ENCODE measurements at places on chromosomes 6 and 20.
A peak's percentile ranks its signal among the peaks of the same experiment; 100 is the strongest.

DNA sequence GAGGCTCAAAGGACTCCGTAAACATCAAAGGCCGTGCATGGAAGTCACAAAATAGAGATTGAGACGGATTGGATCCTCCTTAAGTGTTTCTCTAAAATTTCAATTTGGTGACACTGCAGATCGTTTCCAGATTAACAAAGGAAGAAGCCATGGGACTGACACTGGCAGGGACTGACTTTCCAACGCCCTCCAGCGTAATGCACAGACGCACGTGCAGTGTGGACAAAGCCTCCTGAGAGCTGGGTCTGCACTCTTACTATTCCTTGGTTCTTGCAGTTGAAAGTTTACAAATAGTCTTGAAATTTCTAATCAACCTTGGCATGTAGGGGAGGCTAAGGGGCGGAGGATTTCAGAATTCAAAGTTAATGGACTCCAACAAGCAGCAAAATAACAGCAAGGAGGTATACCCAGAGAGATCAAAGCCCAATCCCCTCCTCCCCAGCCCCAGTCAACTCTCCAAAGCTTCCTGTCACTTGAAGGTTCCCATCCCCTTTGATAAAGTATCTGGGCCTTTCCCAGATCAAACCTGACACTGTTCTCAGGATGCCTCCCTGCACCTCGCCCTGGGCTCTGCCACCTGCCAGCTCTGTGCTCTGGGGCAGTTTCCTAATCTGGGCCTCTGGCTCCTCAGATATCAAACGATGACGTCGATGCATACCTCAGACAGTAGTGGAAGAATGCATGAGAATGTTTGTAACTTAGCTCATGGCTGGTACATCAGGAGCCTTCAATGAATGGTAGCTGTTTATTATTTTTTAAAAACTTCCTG is 106.5 kb upstream of the TRAF3IP2 start:
- DNase-seq, result peak; percentile 52

DNA sequence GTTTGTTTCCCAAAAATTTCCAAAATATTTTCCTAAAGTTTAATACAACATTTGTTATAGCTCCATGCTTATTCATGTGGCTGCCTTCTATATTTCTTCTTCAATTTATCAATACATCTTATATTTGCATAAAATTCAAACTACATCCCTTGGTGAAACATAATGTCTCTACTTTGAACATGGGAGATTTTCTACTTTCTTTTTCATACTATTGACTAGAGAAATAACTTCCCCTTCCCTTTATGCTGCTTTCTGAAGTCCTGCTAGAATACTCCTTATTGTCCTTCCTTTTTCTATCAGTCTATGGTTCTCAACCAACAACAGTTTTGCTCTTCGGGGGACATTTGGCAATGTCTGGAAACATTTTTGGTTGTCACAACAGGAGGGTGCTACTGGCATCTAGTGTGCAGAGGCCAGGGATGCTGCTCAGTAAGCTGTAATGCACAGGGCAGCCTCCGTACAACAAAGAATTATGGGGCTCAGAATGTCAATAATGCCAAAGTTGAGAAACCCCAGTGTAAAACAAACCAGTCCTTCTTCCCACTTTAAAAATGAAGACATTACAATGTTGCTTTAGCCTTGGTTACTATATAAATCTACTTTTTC is 29.9 kb downstream of the MKKS start:
- no peak for DNase-seq

- DNase-seq, result no peak
Measured at GRCh38 chr20:8740265-8740664, 328.6 kb upstream of the PLCB4 start.

GRCh38 chr6:151357758-151358436 is 33.5 kb downstream of the ZBTB2 start:
- no peak for DNase-seq

- no peak for DNase-seq
Measured at GRCh38 chr6:79737172-79737571, 106.0 kb downstream of the SH3BGRL2 start.

DNA sequence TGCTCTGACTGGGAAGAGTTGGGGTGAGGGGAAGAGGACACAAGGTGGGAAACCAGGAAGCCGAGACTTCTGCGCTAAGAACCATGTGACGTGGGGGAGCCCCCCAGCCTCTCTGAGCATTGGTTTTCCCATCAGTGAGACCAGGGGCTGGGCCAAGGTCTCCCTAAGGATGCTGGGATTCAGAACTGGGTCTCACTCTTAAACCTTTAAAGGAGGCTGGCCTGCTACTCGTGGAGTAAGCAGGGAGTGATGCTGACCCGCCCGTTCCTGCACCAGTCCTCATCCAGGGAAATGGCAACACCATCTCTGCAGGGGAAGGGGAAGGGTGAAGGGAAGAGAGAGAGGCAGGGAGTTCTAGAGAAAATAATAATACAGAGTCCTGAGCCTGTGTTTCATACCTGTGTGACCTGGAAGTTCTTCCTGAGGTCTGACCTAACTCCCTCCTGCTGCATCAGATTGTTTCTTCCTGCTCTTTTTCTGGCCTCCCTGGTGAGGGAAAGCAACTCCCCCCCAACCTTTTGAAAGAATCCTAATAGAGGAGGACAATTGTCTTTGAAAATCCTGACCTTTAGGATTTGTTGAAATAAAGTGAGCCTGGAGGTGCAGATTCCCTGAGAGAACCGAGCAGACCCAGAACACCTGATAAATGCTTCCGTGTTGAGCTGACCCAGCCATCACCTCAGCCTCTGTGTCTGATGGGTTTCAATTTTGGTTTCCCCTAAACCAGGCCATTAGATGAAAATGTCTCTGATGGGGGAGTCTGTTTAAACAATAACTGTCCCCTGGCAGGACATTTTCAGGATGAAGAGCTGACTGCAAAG is 3.0 kb upstream of the GRM4 start:
- DNase-seq, result no peak

DNA sequence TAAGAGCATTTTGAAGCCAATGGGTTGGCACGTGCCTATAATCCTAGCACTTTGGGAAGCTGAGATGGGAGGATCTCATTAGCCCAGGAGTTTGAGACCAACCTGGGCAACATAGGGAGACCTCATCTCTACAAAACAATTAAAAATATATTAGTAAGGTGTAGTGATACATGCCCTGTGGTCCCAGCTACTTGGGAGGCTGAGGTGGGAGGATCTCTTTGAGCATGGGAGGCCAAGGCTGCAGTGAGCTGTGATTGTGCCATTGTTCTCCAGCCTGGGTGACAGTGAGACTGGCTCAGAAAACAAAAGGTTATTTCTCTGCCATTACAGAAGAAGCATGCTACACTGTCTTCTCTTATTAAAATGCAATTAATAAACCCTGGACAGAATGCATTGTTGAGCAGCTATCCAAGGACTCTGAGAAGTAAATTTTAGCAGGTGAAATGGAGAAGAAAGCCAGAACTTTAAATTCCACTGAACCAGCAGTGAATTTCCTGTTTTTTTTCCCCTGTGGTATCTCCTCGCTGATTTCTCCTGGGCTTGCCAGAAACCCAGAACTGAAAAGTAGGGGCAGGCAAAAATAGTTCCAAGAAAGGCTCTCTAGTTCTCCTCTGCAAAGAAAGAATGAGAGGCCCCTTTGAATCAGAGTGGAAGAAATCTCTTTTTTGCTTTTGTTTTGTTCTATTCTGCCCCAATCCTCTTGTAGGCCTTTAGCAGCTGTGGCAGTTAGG is 8.4 kb downstream of the AMD1 start:
- no peak for DNase-seq

DNA sequence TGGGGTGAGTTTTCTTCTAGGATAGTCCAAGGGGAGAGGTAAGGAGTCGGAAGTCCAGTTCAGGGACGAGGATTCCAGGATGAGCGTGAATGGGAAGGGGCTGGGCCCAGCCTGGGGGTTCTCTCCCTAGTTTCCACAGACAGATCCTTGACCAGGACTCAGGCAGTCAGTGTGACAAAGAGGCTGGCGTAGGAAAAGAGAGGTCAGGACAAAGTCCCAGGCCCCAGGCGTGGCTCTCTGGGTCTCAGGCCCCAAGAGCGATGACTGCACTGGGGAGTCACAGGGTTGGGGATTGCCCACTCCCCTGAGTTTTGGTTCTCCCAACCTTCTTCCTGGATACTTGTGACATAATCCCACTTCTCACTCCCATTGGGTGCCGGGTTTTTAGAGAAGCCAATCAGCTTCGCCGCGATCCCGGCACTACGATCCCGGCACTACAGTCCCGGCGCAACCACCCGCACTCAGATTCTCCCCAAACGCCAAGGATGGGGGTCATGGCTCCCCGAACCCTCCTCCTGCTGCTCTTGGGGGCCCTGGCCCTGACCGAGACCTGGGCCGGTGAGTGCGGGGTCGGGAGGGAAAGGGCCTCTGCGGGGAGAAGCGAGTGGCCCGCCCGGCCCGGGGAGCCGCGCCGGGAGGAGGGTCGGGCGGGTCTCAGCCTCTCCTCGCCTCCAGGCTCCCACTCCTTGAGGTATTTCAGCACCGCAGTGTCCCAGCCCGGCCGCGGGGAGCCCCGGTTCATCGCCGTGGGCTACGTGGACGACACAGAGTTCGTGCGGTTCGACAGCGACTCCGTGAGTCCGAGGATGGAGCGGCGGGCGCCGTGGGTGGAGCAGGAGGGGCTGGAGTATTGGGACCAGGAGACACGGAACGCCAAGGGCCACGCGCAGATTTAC is 46.2 kb upstream of the TRIM26 start:
- DNase-seq, result peak; percentile 84

GRCh38 chr6:10908228-10908627 is 21.4 kb downstream of the SYCP2L start:
- DNase-seq, result no peak

GRCh38 chr20:47338131-47338628 is 18.3 kb downstream of the ZMYND8 start:
- DNase-seq, result no peak

DNA sequence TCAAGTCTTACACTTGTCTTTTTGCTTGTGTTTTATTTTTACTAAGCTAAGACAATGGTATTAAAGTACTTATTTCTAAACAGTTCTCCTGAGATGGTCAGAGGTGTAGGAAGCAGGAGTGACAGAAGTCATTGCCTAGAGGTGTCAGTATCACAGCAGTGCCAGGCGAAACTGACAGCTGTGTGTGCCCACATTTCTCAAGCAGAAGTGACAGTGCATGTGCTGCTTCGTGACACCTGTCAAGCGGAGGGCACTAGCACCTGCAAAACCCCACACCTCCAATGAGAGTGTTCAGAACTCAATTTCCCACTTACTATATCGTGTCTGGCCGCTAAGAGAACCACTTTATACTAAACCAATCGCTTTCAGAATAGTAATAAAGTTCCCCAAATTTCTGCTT is 82.8 kb downstream of the SLC23A2 start:
- no peak for DNase-seq

GRCh38 chr6:84449220-84449619 is 221.8 kb upstream of the CEP162 start:
- DNase-seq, result no peak

GRCh38 chr6:70857387-70858077 is 99.3 kb downstream of the B3GAT2 start:
- DNase-seq, result no peak

GRCh38 chr6:39211183-39211582 is 18.1 kb downstream of the KCNK5 start:
- no peak for DNase-seq

- DNase-seq, result no peak
Measured at GRCh38 chr20:9485614-9486340, 28.6 kb upstream of the LAMP5 start.

- DNase-seq, result peak; percentile 3
Measured at GRCh38 chr6:97524811-97525210, 241.8 kb upstream of the MMS22L start.

DNA sequence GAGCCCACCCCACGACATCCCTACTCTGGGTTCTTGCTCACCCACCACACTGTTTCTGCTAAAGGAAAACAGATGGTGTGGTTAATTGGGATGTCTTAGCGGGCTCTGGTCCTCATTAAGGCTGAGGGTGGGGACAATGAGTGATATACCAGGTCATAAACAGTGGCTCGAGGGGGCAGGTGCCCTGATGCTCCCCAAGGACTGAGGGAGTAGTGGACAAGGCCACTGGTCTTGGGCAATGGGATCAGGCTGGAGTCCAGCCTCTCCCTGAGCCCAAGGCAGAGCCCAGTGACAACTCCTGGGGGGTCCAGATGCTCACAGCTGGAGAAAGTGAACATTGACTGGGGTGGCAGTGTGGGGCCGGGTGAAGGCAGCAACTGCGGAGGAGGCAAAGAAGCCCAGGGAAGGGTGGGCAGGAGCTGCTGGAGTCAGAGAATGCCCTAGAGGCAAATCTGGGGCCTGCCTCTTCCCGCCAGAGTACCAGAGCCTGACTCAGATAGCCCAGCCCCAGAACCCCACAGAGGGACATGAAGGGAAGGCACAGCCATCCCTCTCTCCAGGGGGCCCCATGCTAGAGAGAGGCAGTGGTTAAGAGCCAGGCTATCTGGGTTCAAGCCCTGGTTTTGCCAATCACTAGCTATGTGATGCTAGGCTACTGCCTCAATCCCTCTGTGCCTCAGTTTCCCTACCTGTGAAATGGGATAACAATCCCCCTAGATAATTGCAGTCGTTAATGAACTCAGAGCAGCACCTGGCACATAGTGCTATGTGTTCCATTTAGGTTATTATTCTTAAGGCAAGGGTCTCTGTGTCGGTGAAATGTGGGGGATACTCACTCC is 72.3 kb downstream of the MRPL14 start:
- DNase-seq, result peak; percentile 96

GRCh38 chr20:9051508-9051907 is 17.4 kb upstream of the PLCB4 start:
- DNase-seq, result peak; percentile 97

DNA sequence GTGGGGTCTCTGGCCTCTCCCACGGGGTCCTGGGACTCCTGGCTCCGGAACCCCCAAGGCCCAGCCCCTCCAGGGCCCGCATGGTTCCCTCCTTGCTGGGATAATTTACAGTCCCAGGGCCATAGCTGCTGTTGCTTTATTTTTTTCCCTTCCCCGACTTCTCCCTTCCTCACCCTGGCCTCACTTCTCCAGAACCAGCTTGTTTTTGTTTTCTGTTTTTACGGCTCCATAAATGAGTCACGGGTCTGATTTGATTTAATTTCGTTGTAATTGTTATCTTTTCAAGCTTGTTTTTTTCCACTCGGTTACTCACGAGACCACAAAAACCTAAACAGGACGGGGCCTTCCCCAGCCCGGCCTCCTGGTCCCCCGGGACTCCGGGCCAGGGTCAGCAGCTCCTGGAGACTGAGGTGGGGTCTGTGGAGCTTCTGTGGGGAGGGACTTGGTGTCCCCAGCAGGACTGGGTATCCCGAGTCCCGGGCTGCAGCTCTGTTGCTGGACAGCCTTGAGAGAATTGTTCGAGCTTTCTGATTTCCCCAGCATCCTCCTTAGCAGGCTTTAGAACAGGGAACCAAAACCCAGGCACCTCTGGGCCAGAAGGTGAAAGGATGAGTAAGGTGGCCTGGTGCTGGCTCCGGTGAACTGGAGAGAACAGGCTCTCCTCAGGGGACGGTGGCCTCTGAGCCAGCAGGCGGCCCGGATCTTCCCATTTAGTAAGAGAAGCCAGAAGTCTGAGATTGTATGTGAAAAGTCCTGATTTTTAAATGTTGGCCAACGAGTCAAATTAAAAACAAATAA is 94.9 kb downstream of the CEBPB start:
- DNase-seq, result peak; percentile 74

DNA sequence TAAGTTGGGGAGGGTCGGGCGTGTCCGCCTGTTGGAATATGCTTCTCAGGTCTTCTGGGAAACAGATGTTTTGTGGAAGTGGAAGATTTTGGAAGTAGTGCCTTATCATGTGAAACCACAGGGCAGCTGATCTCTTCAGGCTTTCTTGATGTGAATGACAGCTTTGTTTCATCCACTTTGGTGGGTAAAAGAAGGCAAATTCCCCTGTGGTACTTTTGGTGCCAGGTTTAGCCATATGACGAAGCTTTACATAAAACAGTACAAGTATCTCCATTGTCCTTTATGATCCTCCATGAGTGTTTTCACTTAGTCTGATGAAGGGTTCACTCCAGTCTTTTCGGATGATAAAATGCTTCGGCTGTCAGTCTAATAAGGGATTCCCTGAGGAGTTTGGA is 4.6 kb downstream of the IRF4 start:
- no peak for DNase-seq

Data from EL (cell line).